ENCODE measurements at places on chromosomes 3 and 15.

GRCh38 chr3:27907929-27908328 is 185.8 kb upstream of the EOMES start:
- DNase-seq: no peak

GRCh38 chr3:183807209-183807728 is 18.1 kb downstream of the MAP6D1 start:
- no peak for DNase-seq

DNA sequence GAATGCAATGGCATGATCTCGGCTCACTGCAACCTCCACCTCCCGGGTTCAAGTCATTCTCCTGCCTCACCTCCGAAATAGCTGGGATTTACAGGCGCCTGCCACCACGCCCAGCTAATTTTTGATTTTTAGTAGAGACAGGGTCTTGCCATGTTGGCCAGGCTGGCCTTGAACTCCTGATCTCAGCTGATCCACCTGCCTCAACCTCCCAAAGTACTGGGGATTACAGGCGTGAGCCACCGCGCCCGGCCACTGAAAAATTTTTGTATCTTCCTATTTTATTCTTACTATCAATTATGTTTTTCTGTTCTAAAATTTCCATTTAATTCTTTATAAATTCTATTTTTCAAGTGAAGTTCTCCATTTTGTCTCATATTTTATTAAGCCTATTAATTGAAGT is 730.4 kb downstream of the EDEM1 start:
- no peak for DNase-seq

DNA sequence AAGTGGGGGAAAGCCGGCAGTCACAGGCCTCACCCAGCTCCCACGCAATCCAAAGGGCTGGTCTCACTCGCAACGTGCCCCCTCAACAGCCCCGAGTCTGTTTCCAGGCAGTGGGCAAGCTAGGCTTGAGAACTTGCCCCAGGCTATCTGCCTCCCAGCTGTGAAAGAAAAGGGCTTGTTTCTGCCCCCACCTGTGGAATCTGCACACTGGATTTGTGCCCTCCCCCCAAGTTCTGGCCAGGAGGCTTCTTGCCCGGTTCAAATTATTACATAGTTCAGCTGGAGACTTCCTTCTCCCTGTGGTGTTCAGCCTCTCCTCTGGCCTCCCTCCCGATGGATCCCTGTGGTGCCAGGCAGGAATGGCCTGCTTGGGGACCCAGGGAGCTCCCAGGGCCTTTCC is 283.9 kb upstream of the LYSMD4 start:
- no peak for DNase-seq

DNA sequence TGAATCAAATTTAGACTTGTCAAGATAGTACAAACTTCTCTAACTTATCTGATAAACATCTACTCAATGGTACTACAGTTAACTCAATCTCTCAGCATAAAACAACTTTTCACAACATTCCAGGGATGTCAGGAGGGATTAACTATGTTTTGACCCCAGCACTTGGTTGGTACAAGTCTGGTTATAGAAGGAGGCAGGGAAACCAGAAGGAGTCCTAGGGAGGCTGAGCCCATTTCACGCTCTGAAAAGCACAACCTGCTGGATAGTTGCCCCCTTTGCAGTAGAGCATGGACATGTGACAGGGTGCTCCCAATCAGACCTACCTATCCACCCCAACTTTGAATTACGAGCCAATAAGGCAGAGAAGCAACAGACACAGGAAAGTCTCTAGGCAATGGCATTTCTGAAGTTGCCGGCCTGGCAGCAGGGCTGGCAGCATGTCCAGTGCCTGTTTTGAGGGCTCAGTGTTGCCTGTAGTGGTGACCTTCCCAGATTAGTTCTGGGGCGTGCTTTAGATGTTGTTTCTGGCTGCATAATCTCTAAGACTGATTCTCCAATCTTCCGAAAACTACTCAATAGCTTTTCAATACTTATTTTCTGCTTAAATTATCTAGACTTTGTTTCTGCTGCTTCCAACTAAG is 8.2 kb downstream of the ANKUB1 start:
- DNase-seq: peak; percentile 21

DNA sequence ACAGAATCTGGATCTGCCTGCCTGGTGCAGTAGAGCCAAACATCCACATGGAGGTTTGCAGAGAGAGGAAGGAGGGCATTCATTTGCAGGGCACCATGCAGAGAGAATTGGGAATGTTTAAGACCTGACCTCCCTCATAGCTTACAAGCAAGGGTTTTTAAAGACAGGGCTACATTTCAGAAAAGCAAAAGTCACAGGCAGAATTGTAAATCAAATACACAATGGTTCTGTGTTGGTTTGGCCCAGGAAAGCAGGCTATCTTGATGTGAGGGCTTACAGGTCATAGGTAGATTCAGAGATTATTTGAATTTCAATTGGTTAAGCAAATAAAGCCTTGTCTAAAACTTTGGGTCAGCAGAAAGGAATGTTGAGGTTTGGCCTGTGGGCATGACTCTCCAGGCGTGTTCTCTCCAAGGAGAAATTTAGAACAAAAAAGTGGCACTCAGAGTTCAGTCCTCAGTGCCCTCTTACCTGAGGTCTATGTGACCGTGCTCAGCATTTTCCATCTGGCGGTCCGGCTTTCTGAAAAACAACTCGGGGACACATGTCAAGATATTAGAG is 91.5 kb downstream of the CD47 start:
- DNase-seq: peak; percentile 78

- DNase-seq: peak; percentile 99
Observed at GRCh38 chr3:157159762-157160657, at the start of gene CCNL1. CCNL1 (minus strand) TSS chr3:157160147; CDS start chr3:157160094, 53 bp downstream.

DNA sequence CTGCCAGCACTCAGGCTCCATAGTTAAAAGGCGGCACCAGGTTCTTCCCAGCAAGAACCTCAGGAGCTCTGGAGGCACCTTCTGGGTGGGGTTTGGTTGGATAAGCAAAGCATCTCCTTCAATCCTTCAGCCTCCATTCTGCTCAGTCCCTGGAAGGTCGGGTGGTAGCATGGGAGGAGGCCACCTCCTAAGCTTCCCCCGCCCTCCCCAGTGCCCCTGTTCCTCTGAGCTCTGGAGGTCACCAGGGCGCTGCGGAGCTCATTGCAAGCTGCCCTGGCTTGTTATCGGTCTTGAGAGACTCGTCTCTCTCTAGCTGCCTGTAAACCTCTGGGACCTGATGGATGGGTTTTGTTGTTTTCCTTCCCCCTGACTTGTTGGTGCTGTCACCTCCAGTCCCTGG is 124.8 kb downstream of the RPLP1 start:
- no peak for DNase-seq

DNA sequence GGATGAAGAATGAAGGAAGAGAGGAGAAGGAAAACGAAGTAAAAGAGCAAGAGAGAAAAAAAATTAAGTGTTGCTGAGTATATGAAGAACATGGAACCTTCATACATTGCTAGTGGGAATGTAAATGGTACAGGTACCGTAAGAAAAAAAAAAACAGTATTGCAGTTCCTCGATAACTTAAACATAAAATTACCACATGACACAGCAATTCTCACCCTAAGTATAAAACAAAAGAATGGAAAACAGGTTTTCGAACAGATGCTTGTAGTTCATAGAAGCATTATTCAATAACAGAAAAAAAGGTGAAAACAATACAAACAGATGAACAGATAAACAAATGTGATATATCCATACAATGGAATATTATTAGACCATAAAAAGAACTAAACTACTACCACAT is 51.6 kb downstream of the SENP7 start:
- DNase-seq: no peak

DNA sequence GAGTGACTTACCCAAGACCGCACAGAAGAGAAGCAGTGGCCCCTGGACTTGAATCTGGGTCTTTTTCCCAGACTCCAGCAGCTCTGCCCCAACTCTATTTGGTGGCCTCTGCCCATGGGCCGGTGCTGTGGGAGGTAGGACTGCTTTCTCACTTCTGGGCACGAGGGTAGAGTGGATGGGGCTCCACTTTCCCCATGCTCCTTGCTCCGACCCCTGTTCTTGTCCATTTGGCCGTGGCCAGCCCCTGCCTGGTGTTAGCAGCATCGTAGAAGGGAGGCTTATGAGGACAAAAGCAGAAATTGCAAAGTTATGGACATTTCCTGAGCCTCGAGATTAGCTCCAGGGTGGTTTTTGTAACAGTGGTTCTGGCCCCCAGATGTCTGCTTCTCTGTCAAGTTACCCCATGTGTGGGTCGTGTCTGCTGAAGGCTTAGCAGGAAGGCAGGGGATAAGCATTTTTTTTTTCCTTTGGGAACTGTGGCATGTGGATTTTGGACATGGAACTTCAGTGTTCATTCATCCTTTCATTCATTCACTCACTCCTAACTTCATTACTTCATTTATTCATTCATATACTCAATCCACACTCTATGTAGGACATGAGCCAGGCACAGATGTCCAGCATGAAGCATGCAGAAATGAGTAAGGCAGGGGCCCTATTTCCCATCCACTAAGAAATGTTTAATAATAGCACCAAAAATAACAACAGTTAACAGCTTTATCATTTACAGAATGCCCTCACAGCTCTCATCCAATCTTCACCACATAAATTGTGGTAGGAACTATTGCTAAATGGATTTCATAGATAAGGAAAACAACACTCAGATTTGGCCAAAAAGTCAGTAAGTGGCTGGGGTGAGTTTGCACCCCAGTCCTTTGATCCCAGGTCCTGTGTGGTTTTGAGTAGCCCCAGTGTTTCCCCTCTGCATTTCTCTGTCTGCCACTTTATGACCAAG is 180.5 kb downstream of the OPA1 start:
- DNase-seq: no peak

DNA sequence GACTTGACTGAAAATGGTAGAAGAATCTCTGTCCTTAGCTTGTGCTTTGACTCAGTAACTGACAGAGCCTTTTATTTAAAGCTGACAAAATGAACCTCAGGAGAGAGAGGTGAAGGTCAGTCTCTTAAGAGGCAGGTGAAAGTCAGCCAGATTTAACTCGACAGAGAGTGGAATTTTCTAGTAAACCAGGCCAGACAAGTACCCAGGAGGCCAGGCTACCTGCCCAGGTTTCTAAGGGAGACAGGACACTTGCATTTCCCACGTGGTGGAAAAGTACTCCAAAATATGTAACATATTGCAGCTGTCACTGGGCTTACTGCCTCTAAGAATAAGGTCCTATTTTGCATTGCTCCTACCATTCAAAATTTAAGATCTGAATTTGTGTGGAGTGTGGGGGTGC is 167.9 kb downstream of the FMN1 start:
- no peak for DNase-seq

DNA sequence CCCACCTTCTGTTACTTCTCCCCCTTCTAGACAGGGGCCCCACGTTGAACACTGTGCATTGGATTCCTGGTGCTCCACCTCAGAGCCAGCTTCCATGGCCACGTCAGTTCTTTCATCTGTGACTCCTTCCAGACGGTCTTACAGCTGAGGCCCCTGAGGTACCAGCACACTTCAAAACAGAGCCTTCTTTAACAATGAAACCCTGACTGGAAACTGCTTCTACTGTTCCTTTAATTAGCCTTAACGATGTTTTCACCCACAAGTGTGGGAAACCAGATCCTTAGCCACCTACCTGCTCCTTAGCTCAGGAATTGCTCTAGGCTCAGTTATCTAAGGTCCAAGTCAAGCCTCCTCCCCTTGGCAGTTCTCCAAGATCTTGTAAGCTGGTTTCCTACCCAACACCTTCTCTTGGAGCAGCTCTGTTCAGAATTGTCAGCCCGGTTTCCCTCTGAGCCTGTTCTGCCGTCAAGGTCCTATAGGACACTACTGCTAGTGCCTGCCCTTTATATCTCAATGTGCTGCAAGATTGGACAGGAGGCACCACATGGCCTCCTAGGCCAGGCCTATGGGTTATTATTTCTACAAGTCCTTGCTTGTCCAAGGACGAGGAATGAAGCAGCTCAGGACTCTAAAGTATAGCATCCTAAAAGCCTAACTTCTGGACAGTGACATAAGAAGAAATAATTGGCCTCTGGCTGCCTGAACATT is 80.7 kb downstream of the FMN1 start:
- DNase-seq: no peak

Measured in ELR (cell line).